Right lobe of liver (tissue), 6 donors: ENCODE measurements at places on chromosomes 16 and 17.

DNA sequence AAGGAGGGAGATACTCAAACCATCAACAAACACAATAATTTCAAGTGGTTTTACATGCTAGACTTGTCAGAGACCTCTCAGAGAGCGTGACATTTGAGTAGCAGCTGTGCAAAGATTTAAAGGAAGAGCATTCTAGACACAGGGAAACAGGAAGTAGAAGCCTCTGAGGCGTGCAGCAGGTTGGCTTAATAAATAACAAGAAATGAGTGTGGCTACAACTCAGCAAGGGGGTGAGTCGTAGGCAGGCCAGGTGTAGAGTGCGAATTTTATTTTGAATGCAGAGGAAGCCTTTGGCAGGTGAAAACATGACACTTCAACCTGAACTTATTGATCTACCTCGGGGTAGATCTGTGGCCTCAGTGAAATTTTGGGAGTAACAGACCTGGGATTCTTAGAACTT lies 73.2 kb upstream of the MRTFB start:
- DNase-seq: no peak

GRCh38 chr17:62950067-62950466 lies 16.0 kb upstream of the TANC2 start:
- no peak for DNase-seq

GRCh38 chr17:59010026-59010425 lies 96.7 kb downstream of the TRIM37 start:
- DNase-seq: no peak

DNA sequence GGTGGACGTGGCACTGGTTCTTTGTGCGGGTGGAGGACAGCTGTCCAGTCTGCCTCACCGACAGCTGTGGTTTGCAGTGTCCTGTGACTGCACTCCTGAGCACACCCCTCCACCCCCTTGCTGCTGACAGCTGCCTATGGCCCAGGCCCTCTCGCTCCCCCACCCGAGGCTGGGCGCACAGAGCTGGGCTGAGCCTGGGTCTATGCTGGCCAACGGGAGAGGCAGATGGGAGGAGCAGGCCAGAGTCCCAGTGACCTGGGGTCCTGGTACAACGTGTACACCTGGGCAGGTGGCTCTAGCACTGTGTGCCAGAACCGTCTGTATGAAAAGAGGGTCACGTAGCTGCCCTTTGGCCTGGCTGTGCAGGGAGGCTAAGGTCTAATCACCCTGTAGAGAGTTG lies 30.5 kb downstream of the BAIAP2 start:
- peak; percentile 30 for DNase-seq

GRCh38 chr17:41421116-41421515 lies 3.3 kb downstream of the KRT37 start:
- no peak for DNase-seq

- no peak for DNase-seq
Measured at GRCh38 chr17:2202996-2203575, 100.5 kb downstream of the SMG6 start.

GRCh38 chr16:2366660-2367309 lies 26.3 kb upstream of the ABCA3 start:
- no peak for DNase-seq
